ENCODE measurements at places on chromosomes 3 and 15.

DNA sequence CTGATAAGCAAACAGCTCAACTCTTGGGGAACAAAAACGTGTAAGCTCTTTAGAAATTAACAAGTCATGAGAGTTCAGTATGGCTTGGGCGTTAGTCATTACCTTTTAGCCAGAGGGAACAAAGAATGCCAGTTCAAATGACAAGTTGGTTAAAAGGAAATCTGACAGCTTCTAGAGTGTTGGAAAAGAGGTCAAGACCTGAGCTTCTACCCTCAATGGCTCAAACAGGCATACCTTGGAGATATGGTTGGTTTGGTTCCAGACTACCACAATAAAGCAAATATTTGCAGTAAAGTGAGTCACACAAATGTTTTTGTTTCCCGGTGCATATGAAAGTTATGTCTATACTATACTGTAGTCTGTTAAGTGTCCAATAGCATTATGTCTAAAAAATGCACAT, 136.1 kb downstream of the CACNA1D start:
- no peak for DNase-seq

DNA sequence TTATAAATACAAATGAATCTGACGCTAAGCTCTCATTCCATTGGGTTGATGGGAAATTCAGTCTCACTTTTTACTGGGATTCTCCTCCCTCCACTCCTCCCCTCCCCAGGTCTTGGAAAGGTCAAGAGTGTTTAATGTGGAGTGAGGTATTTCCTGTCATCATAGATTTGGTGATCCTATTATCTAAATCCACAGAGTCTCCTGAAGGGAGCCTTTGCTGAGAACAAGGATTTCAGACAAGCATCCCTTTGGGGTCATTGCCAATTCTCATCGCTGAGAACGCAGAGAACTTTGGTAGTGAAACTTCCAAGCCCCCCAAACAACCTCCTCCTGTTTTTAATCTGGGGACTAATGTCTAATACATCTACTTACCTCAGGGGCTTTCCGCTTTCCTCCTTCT, 297.9 kb downstream of the OTOL1 start:
- no peak for DNase-seq

DNA sequence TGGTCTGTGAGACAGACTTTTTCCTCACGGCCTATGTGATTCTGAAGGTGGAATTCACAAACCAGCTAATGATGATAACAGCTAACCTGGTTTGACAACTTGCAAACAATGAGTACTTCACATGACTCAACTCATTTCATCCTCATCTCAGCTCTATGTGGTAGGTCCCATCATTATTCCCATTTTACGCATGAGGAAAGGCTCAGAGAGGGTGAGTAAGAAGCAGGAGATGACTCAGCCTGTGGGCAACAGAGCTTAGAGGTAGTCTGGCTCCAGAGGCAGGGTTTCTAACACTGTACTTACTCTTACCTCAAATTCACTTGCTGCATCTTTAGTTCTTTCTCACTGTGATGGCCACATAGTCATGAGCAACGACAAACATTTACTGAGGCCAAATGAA, 25.8 kb upstream of the PSMD6 start:
- DNase-seq = no peak

DNA sequence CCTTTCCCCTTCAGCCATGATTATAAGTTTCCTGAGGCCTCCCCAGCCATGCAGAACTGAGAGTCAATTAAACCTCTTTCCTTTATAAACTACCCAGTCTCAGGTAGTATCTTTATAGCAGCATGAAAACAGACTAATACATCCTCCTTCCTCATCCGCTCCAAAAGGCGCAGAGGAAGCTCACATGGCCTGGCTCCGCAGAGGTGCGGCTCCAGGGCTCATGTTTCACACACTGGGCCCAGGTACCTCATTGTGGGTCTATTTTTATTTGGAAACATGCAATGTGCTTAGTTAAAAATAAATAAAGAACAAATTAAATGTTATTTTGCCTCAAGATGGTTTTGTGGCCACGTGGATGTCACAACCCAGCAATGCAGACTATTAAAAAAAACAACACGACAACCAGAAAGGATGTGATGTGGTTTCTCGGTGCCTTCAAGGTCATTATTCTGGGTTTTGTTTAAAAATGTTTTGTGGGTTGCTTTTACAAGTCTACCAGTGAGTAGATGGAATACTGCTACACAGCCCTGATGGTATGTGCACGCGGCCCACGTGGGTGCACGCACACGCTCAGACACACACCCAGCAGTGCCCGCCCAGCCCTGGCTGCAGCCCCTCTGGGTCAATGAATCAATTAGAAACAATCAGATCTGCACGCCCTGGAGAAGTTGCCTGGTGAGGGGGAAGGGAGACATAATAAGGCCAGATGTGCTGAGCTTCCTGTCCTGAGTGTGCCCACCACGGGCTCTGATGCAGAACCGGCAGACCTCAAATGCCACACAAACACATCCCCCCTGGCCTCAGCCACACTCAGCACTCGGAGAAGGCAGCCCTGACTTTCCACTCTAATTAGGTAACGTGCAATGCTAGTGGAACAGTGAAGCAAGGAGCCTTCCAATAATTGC, 140.1 kb downstream of the ADAMTS17 start:
- DNase-seq = no peak

DNA sequence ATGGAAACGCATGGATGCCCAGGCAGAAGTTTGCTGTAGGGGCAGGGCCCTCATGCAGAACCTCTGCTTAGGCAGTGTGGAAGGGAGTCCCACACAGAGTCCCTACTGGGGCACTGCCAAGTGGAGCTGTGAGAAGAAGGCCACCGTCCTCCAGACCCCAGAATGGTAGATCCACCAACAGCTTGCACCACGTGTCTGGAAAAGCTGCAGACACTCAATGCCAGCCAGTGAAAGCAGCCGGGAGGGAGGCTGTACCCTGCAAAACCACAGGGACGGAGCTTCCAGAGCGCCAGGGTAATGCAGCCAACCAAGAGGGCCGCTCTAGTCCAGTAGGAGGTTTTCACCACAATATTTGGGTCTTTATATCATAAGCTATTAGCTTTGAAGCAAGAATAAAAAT, 97.1 kb upstream of the IQSEC1 start:
- DNase-seq = no peak

DNA sequence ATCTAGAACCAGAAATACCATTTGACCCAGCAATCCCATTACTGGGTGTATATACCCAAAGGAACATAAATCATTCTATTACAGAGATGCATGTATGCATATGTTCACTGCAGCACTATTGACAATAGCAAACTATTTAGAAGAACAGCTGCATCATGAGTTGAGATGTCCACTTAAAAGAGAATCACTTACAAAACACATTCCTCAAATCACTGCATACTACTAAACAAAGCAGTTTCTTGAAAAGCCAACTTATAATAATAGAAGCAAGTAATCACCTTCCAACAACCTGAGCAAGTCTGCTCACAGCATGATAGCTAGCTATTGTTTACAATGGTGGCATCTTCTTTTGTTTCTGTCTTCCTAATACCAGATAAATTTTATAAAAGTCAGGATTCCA, 454.7 kb upstream of the ADAMTS9 start:
- no peak for DNase-seq
